ENCODE measurements at places on chromosomes 3 and 15. TPM values are rescaled to one million over a fixed set of nuclear protein-coding genes. Genes with fewer than 3 reads are reported as not detected.

Gene LIPC
- total RNA-seq: 0.20 TPM

Gene CHDH
- total RNA-seq: 0.62 TPM

Gene SUCNR1
- not detected for total RNA-seq

Gene LTK
- not detected for total RNA-seq

Gene PTX3
- total RNA-seq: 457 TPM

Gene CCDC33
- total RNA-seq: not detected

Gene C2CD4A
- total RNA-seq: 0.05 TPM

Gene TRH
- total RNA-seq: not detected

Gene GOLGA6L9
- 0.06 TPM for total RNA-seq

Gene NR1I2
- total RNA-seq: not detected
